Choroid plexus epithelial cell (primary cell): ENCODE measurements at places on chromosomes 13 and 19.
A peak's percentile ranks its signal among the peaks of the same experiment; 100 is the strongest.

GRCh38 chr13:99866781-99867180 lies 104.8 kb downstream of the ZIC5 start:
- DNase-seq, result no peak

GRCh38 chr13:95117092-95117491 lies 184.2 kb downstream of the ABCC4 start:
- DNase-seq, result no peak

- no peak for DNase-seq
Observed at GRCh38 chr13:100610391-100611347, 22.1 kb upstream of the GGACT start.

DNA sequence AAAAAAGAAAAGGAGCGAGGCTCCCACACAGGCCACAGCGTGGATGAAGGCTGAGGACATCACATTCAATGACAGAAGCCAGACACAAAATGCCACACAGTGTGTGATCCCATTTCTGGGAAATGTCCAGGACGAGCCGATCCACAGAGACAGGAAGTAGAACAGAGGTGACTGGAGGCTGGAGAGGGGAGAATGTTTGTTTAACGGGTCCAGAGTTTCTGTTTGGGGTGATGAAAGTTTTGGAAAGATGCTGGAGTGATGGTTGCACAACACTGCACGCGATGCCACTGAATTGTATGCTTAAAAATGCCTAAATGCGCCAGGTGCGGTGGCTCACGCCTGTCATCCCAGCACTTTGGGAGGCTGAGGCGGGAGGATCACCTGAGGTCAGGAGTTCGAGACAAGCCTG lies 650 bp upstream of the FUT5 start:
- no peak for DNase-seq

GRCh38 chr19:8578642-8579265 lies 1.5 kb upstream of the MYO1F start:
- DNase-seq, result peak; percentile 75
